ENCODE measurements at places on chromosomes 1 and 21.
A peak's percentile ranks its signal among the peaks of the same experiment; 100 is the strongest.

- no peak for DNase-seq
Observed at GRCh38 chr1:185929776-185930175, 195.6 kb downstream of the HMCN1 start.

- no peak for DNase-seq
Observed at GRCh38 chr1:26856181-26856580, 6.8 kb upstream of the SFN start.

DNA sequence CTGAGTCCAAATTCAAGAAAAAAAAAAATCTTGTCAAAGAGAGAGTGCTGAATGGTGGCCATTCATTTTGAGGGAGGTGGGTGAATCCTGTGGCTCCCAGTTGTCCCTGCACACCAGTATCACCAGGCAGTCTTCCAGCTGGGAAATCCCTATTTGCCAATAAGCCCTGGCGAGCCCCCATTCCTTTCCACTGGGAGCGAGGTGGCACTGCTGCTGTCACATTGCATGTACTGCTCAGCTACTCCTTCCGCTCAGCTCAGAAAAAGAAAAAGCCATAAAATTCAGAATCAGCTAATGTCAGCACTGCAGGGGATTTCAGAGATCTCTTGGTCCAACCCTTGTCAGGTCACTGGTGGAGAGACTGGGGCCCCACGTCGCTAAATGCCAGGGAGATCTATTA lies 298.5 kb downstream of the OMA1 start:
- no peak for DNase-seq

DNA sequence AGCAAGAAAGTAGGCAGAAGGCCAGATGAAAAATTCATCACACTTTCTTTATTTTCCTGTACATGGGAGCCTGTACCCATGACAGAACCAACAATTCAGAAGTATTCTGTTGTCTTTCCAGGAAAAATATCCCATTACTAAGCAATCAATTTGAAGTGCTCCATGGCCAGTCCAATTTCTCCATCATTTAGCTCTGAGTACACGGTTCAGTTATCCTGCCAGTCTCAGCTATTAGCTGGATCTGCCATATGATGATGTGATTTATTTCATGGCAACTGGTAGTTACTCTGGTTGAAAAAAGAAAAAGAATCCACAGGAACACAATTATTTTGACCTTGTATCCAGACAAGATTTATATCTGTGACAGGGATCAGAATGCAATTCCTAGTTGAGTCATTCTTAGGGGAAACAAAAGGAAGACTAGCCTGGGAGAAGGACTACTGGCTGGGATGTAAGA lies 70.6 kb upstream of the GORAB start:
- DNase-seq, result no peak

DNA sequence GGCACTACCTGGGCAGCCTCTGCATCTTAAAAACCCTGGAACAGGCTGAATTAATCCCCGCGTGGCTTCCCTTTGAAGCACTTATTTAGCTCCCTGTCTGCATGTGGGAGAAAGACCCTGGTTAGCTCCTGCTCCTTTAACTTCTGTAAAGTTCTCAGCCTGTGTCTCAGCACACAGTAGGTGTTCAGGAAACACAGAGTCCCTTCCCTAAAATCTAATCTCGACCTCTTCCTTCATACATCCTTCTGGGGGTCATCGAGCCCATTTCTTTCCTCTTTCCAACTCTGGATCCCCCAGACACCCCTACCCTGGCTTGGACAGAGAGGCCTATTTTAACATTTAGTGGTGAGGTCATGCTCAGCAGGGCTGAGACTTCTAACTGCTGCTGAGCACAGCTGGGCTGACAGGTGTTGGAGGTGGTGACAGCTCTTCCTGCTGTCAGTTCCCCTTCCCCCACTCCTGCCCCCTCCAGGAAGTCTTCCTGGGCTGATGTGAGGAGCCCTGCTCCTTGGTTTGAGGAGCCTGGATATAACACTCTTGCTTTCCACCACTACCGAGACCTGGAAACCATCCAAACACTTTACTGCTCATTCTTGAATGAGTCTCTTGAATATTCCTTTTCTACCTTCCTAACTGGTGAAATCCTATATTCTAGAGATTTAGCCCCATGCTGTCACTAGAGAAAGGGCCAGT lies 5.3 kb downstream of the E2F2 start:
- peak; percentile 91 for DNase-seq

GRCh38 chr21:46184625-46185555 lies 631 bp upstream of the SPATC1L start:
- DNase-seq, result peak; percentile 76

- DNase-seq, result no peak
Observed at GRCh38 chr1:25519624-25520023, 23.8 kb upstream of the LDLRAP1 start.

GRCh38 chr1:183609313-183609712 lies 19.1 kb upstream of the NCF2 start:
- DNase-seq, result peak; percentile 87

- DNase-seq, result no peak
Observed at GRCh38 chr1:244496186-244496585, 35.1 kb downstream of the CATSPERE start.

DNA sequence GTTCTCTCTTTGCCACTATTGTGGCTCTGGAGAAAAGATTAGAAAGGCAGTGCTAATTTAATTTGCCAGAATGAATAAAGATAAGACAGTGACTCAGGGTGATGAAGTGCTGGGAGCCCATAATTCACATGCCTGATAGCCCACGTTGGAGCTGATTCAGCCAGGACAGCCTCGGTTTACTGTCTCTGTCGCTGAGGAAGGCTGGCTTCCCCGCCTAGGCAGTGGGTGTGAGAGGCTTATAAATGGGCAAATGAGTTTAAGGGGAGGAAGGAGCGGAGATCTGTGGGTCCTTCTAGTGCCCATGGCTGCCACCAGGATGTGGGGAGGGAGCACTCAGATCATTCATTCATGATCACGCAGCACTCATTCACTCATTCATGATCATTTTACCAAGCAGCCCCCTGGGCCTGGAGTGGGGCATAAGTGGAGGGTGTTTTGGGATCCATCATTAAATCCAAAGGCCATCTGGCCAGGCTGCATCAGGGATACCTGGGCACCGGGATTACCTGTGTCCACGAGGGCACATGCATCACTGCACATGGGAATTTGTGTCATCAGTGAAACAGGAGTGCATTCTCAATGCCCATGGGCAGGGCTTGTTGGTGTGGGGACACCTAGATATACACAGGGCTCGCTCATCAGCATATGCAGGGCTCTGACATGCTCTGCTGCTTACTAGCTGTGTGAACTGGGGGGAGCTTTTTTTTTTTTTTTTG lies 315.4 kb downstream of the MATN1 start:
- no peak for DNase-seq

DNA sequence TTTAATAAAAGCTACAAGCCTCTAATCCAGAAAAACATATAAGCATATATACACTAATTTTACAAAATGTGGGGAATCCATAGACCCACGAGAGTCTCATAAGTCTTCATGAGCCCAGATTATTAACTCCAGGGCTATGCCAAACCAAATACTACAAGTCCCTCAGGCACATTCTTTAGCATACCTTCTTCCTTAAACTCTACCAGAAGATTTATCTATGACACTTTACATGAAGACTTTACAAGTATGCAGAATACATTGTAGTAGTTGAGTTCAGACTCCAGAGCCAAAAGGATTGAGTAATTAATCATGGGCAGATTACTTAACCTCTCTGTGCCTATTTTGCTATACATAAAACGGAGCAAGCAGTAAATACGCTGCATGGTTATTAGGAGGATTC lies 793.7 kb upstream of the ADGRL2 start:
- DNase-seq, result no peak

DNA sequence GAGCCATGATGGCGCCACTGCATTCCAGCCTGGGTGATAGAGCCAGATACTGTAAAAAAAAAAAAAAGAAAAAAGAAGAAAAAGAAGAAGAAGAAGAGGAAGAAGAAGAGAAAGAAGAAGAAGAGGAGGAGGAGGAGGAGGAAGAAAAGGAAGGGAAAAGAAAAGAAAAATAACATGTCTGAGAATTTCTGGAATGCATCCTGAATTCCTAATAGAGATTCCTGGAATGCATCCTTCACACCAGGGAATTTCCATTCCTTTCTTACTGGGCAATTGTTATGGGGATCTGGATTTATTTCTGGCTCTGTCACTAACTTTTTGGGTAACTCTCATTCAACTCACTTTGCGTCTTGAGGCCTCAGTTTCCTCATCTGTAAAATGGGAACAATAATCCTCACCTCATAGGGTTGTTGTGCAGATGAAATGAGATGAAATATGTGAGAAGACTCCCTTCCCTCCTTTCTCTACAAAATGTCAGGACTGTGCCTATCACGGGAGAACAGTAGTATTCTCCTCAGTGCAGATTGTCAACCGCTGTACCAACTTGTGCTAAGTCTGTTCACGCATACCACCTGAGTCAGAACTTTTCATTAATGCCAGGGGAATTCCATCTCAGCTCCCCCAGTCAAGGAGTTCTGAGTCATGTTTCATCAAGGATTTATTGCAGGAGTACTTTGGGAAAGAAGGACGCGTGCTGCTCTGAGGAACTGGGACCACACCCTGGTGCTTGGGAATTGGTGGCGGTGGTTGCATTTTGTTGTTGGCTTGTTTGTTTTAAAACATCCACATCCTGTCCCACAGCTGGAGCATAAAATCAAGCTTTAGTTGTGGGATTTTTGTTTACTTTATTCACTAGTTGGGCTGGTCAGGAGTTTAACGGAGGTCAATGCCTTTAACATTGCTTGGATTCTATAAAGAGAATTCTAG lies 42.4 kb upstream of the ROR1 start:
- no peak for DNase-seq

DNA sequence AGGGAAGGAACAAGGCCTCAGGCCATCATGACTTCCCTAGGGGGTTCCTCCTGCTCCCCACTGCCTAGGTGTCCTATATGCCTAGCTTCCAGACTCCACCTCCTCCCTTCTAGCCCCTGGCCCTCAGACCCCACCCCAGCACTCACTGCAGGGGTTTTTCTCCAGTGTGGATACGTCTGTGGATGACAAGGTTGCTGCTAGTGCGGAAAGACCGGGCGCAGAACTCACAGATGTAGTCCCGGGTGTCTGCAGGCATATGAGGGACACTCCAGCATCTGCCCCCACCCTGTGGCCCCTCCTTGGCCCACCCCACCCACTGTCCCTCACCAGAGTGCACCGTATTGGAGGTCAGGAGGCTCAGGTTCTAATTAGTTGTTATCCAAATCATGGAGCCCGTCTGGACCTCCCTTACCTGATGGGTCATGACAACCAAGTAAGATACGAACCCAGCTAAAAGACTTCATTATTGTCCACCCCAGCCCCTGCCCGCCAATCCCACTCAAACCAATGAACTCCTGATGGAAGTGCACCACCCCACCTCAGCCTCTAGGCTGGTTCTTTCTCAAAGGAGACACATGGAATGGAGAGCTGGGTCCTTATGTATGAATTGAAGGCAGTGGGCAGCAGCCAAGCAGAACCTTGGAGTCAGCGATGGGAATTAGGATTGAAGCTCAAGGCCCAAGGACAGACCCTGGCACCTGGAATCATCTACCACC lies 8.2 kb downstream of the ZNF692 start:
- DNase-seq, result no peak

DNA sequence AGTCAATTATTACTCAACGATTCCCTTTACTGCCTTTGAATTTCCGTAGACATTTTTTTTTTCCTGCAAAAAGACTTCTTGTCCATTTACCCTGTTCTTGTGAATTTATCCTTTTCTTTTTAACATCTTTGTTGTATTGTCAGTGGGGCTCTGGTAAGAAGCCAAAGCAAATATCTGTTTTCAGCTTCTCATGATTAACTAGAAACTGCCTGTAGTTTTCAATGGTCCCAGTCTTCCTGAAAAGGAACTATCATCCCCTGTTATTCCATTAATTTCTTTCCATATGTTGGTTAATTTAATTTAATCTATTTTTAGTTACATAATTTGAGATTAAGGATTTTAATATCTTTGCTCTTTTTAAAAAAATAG lies 28.0 kb downstream of the SH3BGR start:
- no peak for DNase-seq

- DNase-seq, result peak; percentile 63
Observed at GRCh38 chr1:53878492-53879105, 11.0 kb downstream of the YIPF1 start.

DNA sequence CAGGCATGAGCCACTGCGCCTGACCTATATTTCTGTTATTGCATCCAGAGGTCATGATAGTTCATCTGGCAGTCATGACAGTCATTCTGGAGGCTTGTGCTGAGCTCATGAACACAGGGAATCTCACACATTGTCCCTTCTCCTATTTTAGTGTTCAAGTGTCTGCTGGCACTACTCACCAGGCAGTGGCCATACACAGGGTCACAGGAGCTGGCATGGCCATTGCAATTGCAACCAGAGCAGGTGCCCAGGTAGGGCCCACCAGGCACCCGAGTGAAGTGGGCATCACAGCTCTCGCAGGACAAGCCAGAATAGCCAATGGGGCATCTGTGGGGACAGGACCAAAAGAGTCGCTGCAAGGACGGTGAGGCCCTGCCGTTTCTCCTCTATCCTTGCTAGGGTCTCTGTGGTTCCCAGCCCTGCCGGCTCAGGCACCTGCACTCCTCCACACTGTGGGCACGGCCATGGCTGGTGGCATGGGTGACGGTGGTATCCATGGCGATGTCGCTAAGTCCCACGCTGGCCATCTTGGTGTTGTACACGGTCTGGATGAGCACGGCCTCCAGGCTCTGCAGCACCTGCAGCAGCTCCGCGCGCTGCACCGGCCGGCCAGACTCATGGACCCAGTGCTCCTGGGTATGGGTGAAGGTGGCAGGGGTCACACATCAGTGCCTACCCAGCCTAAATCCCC lies 57.0 kb downstream of the HSPG2 start:
- DNase-seq, result no peak

GRCh38 chr1:29121516-29121935 lies 2.2 kb downstream of the TMEM200B start:
- DNase-seq, result no peak

- DNase-seq, result no peak
Observed at GRCh38 chr1:27687906-27688305, 15.9 kb upstream of the IFI6 start.

GRCh38 chr1:90045853-90046563 lies 51.1 kb downstream of the ZNF326 start:
- peak; percentile 59 for DNase-seq

- peak; percentile 28 for DNase-seq
Observed at GRCh38 chr21:37071561-37072273, 1.2 kb downstream of the PIGP start.

GRCh38 chr1:163999131-163999530 lies 559.9 kb upstream of the PBX1 start:
- DNase-seq, result no peak

GRCh38 chr1:88141499-88142074 lies 542.5 kb upstream of the PKN2 start:
- peak; percentile 15 for DNase-seq

GRCh38 chr1:48773133-48773532 lies 3.6 kb downstream of the BEND5 start:
- DNase-seq, result no peak
